ENCODE measurements at places on chromosomes 7 and 10.

DNA sequence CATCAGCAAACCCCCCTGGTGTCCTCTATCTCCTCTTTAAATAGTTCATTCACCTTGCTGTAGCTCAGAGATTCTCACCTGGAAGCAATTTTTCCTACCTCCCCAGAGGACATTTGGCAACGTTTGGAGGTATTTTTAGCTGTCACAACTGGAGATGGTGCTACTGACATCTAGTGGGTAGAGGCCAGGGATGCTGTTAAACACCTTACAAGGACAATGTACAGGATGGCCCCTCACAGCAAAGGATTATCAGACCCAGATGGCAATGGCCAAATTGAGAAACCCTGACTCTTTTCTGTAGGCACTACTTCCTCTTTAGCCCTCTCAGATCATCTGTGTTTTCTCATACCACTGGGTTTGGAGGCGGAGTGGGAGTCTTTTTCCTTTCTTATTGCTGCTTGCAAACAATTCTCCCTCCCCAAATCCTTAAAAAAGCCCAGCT is 13.2 kb upstream of the TRA2A start:
- no peak for DNase-seq

DNA sequence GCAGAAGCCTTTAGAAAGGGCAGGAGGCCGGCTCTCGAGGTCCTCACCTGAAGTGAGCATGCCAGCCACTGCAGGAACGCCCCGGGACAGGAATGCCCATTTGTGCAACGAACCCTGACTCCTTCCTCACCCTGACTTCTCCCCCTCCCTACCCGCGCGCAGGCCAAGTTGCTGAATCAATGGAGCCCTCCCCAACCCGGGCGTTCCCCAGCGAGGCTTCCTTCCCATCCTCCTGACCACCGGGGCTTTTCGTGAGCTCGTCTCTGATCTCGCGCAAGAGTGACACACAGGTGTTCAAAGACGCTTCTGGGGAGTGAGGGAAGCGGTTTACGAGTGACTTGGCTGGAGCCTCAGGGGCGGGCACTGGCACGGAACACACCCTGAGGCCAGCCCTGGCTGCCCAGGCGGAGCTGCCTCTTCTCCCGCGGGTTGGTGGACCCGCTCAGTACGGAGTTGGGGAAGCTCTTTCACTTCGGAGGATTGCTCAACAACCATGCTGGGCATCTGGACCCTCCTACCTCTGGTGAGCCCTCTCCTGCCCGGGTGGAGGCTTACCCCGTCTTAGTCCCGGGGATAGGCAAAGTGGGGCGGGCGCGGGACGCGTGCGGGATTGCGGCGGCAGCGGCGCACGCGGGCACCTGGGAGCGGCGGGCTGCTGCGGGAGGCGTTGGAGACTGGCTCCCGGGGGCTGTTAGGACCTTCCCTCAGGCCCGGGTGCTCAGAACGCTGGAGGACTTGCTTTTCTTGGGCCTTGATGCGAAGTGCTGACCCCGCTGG is at the start of gene FAS:
Gene FAS, plus strand, starts transcription at position 415 of the 777 bp plus-strand sequence. Its CDS starts 79 bp downstream, at position 494.
- DNase-seq = peak; percentile 48

GRCh38 chr7:105816266-105816843 is 60.0 kb downstream of the ATXN7L1 start:
- no peak for DNase-seq

GRCh38 chr7:26664735-26665416 is 199.5 kb downstream of the SKAP2 start:
- no peak for DNase-seq

DNA sequence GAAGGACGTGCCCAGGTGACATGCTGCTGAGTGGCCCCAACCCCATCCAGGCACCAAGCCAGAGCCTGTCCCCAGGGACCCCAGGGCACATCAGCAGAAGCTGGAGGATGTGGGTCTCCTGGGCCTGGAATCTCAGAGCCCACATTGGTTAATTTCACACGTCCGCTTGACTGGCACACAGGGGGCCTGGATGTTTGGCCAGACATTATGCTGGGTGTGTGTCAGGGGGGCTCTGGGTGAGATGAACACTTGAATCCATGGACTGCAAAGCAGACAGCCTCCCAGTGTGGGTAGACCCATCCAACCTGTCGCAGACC is 79.1 kb upstream of the RET start:
- no peak for DNase-seq

- DNase-seq = no peak
Measured at GRCh38 chr7:47663851-47664250, 81.9 kb upstream of the TNS3 start.

GRCh38 chr7:95550546-95550945 is 45.8 kb downstream of the PDK4 start:
- no peak for DNase-seq

GRCh38 chr10:17025444-17026295 is 103.9 kb downstream of the CUBN start:
- DNase-seq = no peak

DNA sequence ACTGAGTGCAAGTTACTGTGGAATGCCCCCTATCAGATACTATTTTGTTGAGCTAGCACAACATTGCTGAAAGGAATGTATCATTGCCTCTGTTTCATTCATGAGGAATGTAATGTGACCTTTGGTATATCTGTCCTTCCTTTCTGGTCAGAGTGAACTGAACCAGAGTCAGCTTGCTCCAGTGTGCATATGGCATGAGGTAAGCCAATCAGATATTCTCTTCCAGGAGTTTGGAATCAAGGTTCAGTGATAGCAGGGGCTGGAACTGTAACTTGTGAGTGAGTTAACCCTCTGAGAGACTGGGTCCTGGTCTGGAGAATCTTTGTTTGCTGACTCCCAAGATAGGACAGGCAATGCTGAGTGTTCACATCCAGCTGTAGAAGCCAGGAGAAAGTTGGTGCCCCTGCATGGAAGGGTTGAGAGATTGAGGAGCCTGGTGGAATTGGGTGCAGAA is 45.3 kb upstream of the OSBPL3 start:
- no peak for DNase-seq

- no peak for DNase-seq
Measured at GRCh38 chr7:24705461-24705954, 51.8 kb downstream of the GSDME start.

- no peak for DNase-seq
Measured at GRCh38 chr7:102281785-102282184, 4.9 kb upstream of the SH2B2 start.

GRCh38 chr7:156942708-156943090 is 6.8 kb upstream of the NOM1 start:
- no peak for DNase-seq

- DNase-seq = no peak
Measured at GRCh38 chr7:83732305-83732704, 83.4 kb upstream of the SEMA3E start.

DNA sequence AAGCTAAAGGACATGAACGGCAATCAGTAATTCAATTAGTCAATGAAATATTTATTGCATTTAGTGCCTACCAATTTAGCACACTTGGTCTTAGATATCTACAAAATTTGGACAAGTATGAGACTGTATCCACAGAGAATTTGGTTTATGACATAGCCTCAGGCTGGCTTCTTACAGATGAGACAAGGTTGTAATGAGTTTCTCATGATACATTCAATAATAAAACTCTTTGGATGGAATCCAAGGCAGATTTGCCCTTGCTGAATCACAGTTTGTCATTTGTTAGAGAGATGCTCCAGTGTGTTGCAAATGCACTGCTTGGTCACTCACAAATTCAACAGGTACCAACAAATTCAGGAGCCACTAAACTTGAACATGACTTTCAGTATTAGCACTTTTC is 162.5 kb downstream of the GPR37 start:
- DNase-seq = no peak

DNA sequence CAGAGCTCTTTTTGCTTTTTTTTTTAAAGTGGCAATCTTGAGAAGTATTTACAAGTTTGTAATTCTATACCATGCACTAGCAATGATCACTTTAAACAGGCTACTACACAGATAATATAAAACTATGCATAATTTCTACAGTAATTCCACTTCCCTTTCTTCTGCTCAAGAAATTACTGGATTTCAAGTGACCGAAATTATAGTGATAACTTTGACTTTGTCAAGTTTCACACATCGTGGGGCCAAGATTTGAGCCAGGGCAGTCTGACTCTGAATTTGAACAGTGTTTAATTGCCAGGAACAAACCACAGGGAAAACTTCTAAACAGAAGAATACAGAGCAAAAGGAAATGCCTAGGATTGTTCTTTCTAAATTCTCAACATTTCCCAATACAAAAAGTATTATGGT is 288.3 kb upstream of the MKLN1 start:
- no peak for DNase-seq

DNA sequence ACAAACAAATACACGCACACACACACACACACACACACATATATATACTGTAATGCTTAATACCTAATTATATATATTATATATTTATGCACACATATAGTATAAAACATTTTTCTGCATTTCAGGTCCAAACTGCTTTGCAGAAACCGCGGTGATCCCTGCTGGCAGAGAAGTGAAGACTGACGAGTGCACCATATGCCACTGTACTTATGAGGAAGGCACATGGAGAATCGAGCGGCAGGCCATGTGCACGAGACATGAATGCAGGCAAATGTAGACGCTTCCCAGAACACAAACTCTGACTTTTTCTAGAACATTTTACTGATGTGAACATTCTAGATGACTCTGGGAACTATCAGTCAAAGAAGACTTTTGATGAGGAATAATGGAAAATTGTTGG is 138.5 kb downstream of the VWC2 start:
- DNase-seq = no peak

DNA sequence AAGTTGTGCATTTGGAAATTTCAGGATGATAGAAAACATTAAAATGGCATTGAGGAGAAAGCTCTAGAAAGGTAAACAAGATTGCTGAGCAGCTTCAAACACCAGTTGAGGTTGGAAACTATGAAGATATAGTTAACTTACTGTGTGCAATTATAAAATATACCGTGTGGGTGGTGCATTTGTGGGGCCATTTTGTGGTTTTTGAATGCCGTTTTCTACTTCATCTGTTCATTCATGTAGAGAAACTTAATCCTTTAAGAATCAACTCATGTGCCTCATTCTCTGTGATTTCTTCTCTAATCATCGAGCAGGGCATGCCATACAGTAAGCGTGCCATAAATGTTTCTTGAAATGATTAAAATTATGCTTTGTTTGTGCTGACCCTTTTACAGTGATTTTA is 232.8 kb upstream of the TEX47 start:
- no peak for DNase-seq

GRCh38 chr10:85826377-85826776 is 540.2 kb downstream of the GRID1 start:
- DNase-seq = no peak

DNA sequence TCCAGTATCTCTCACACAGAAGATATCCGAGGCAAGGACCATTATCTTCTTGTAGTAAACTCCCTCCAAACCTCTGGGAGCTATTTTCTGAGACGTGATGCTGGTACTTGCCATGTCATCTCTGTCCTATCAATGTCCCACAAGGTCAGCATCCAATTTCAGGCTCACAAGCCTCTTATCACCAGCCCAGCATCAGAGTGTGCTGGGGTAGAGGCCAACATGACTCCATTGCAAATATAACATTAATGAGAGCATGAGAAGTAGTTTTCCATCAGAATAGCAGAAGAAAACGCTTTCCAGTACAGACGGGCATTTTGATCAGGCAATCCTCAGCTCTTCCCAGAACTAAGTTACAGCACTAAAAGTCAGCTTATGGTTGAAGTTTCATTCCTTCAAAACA is 5.6 kb downstream of the MORN4 start:
- DNase-seq = no peak

GRCh38 chr10:116160271-116160670 is 112.7 kb downstream of the GFRA1 start:
- DNase-seq = no peak

DNA sequence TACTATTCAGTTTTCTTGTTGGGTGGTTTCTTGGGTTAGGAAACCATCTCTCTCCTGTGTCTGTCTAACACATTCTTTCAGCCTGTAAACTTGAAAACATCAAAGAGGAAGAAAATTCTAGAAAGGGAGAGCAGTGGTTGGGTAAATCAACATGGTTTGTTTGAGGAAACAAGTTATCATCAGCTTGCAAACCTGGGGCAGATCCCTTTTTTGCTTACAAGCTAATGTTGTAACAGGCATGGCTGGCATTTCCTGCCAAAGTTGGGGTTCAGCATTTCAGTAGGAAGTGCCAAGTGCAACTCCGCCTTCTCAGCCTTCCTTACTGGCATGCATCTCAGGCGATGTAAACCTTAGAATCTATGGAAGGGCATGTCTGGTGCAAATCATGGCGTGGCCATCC is 112.6 kb downstream of the EEPD1 start:
- no peak for DNase-seq

- no peak for DNase-seq
Measured at GRCh38 chr7:34281260-34281659, 375.9 kb downstream of the BMPER start.

DNA sequence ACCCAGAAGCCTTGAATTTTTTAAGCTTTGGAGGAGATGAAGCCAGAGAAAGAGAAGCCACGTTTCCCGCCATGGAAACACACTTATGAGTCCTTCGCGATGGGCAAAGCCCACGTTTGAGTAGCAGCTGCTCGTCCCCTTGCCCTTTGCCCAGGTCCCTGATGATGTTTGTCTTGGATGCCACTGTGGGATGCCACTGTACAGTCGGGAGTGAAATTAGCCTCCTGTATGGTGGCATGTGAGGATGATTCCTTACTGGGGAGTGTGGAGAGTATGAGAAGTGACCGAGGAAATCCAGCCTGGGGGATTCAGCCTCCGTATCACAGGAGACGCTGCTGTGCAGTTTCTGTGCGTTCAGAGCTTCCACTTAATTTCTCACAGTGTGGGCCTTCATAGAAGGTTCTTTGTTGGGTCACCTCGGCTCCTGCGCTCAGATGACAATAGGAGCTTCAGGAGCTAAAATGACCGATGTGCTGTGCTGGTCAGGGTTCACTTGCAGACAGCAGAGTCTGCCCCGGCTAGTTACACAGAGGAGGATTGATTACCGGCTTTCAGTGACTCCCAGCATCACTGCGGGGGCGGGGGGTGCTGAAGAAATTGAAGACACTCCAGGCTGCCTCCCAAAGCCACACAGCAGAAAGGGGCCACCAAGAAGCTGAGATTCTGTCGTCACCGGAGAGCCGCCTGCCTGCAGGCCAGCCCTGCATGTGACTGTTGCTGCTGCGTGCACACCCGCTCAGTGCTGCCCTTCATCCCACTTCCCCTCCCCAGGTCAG is 122.1 kb upstream of the SFMBT2 start:
- DNase-seq = no peak

DNA sequence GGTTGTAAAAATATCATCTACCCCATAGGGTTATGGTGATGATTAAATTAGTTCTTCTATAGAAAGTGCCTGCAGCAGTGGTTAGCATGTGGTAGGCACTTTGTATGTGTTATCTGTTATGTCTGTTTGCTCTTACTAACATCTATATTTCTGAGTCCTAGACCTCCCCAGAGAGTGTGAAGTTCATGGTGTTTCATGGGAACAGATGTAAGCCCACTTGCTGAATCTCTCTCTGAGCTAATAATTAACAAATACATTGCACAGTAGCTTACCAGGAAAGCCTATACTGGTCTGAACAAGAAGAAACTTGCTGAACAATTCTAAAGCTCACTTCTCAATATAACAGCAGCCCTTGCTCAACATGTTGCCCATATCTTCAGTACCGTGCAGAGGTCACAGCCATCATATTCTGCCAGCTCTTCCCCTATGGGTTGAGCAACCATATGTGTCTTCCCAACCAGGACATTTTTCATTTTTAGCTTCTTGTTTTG is 100.1 kb downstream of the NPSR1 start:
- DNase-seq = no peak

GRCh38 chr10:113038183-113038582 is 88.1 kb downstream of the TCF7L2 start:
- DNase-seq = no peak
